ENCODE measurements at places on chromosomes 3 and 15. TPM values are rescaled to one million over a fixed set of nuclear protein-coding genes. Genes with fewer than 3 reads are reported as not detected.

The PARP15 gene
- not detected for total RNA-seq

The TRAT1 gene
- total RNA-seq, result not detected

The LEKR1 gene
- total RNA-seq, result not detected

The SKOR1 gene
- not detected for total RNA-seq

The FRMD4B gene
- 33.2 TPM for total RNA-seq
